PC-3 (cell line): ENCODE measurements at places on chromosomes 13 and 19. TPM values are rescaled to one million over a fixed set of nuclear protein-coding genes. Genes with fewer than 3 reads are reported as not detected.
A peak's percentile ranks its signal among the peaks of the same experiment; 100 is the strongest.

- H3K4me3 ChIP-seq = no peak overlapping the region
- H3K27me3 ChIP-seq = peaks cover 54% of the 10 kb centered on the region
- no peak for DNase-seq
Measured at GRCh38 chr19:51251468-51251820, 564 bp downstream of the SIGLECL1 start.

GRCh38 chr13:91195789-91196188 lies 151.7 kb upstream of the MIR17HG start:
- no peak overlapping the region for H3K4me3 ChIP-seq
- H3K27me3 ChIP-seq = peaks cover 34% of the 10 kb centered on the region
- no peaks in the 10 kb centered on the region for H3K36me3 ChIP-seq
- no peak overlapping the region for H3K27ac ChIP-seq
- H3K4me1 ChIP-seq = no peaks in the 10 kb centered on the region

- H3K36me3 ChIP-seq = peaks cover 27% of the 10 kb centered on the region
- H3K4me3 ChIP-seq = no peak overlapping the region
- peaks cover 70% of the 10 kb centered on the region for H3K4me1 ChIP-seq
- DNase-seq = peak; percentile 2
- no peaks in the 10 kb centered on the region for H3K27me3 ChIP-seq
Measured at GRCh38 chr13:45333251-45333976, 7.6 kb downstream of the TPT1 start.

DNA sequence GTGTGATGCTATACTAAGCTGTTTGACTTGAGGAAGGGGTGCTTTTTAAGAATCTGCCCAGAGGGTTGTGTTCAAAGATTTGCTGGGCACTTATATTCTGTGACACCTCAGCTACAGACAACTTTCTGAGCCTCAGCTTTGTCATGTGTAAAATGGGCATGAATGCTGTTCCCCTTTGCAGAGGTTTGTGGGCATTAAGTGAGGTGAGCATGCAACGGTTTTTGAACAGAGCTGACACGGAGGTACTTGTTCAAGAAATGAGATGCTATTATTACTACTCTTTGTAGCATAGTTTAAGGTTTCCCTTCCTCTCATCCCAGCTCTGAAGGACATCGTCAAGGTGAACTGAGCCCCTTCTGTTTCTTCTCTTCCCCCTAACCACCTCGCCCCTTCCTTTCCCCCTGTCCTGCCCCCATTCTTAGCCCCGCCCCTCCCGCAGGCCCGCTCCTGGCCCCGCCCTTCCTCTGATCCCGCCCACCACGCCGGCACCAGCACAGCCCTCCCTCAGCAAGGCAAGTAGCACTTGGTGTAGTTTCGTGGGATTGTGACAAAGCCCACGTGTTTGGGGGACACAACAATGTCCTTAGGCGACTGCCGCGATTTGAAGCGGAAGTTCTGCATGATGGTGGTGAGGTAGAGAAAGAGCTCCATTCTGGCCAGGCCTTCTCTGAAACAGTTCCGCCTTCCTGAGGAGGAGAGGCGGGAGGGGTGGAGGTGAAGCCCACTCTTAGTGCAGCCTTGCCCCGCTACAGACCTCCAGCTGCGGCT lies 26.1 kb upstream of the CYP2A7 start:
- no peak overlapping the region for H3K4me3 ChIP-seq
- no peak overlapping the region for H3K27ac ChIP-seq
- no peaks in the 10 kb centered on the region for H3K36me3 ChIP-seq

DNA sequence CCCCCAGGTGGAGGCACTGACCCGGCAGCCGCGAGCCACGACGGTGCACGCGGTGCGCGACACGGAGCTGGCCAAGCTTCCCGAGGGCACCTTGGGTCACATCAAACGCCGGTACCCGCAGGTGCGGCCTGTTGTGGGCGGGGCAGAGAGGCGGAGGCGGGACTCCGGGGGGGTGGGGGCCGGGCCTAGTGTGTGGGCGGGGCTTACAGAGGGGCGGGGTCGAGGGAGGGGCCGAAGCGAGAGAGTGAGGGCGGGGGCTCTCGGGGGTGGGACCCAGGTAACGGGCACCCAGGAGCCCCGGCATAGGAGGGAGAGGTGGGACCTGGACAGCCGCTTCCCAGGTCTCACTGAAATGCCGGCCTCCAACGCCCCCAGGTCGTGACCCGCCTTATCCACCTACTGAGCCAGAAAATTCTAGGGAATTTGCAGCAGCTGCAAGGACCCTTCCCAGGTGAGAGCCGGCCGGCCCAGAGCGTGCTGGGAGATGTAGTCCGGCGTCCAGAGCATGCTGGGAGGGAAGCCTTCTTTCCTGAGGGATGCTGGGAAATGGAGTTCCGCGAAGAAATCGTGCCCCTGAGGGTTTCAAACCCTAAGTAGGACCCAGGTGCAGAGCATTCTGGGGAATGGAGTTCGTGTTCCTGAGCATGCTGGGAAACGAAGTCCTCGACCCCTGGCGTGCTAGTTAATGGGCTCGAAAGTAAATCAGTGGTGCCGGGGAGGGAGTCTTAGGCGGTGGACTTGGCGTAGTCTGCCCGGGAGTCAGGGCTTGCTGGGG lies 15.7 kb downstream of the PNPLA6 start:
- H3K4me3 ChIP-seq = no peak overlapping the region
- no peak overlapping the region for H3K27ac ChIP-seq
- H3K27me3 ChIP-seq = no peaks in the 10 kb centered on the region
- H3K36me3 ChIP-seq = peaks cover 34% of the 10 kb centered on the region
- no peaks in the 10 kb centered on the region for H3K4me1 ChIP-seq

DNA sequence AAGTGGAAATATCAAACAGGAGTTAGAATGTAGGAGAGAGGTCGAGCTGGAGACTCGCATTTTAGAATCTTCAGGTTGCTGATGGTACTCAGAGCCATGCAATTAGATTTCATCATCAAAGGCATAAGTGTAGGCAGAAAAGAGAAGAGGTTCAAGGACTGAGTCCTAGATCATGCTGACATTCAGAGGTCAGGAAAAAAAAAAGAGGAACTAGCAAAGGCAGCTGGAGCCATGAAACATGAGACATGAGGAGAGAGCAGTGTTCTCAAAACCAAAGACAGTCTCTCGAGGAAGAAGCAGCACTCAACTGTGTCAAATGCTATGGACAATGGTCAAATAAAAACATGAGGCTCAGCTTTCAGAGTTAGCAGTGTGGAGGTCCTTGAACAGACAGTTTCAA lies 12.4 kb upstream of the TPP2 start:
- H3K4me3 ChIP-seq = no peak overlapping the region
- H3K36me3 ChIP-seq = no peaks in the 10 kb centered on the region; the same call in 1 of the 2 replicates
- no peaks in the 10 kb centered on the region for H3K4me1 ChIP-seq
- H3K27ac ChIP-seq = no peak overlapping the region
- no peak for DNase-seq

CYP4F12 gene
- total RNA-seq = not detected in 2 replicates

OVOL3 gene
- total RNA-seq = not detected in 2 replicates

NCR1 gene
- total RNA-seq = not detected in 2 replicates

CPAMD8 gene
- 2.3 and 3.9 TPM in 2 replicates for total RNA-seq
